A673 (cell line): ENCODE measurements at places on chromosomes 1 and 21. TPM values are rescaled to one million over a fixed set of nuclear protein-coding genes. Genes with fewer than 3 reads are reported as not detected.

GRCh38 chr1:166165661-166166328 is 1.0 kb downstream of the FAM78B start:
- no peak for DNase-seq

DNA sequence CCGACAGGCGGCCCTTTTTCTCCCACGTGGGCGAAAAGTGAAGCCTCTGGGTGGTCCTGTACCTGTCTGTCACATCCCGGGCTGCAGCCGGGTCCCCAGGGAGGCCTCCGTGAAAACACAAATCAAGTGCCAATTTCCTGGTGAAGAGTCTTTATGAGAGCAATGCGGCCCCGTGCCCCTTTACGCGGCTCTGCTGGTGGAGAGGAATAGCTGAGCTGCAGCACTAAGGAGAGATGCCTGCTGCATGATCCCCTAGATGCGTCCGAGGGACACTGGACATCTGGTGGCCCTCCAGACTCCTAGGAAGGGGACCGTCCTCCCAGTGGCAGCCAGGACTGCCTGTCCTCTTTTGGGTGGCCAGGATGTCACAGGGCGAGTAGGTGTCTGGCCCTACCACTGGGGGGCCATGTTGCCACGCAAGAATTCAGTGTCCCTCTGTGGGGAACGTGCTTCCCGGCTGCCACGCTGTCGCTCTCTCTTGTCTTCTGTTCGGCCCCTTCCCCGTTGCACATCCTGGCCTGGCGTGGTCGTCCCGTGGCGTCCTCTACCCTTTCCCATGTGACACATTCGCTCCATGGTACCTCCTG is 38.7 kb downstream of the COL18A1 start:
- no peak for DNase-seq

OR10Z1 gene
- not detected in 2 replicates for total RNA-seq

- DNase-seq = no peak
Measured at GRCh38 chr1:218775501-218776021, 398.1 kb upstream of the LYPLAL1 start.

- no peak for DNase-seq
Measured at GRCh38 chr1:19074902-19075721, 118.6 kb upstream of the IFFO2 start.

DNA sequence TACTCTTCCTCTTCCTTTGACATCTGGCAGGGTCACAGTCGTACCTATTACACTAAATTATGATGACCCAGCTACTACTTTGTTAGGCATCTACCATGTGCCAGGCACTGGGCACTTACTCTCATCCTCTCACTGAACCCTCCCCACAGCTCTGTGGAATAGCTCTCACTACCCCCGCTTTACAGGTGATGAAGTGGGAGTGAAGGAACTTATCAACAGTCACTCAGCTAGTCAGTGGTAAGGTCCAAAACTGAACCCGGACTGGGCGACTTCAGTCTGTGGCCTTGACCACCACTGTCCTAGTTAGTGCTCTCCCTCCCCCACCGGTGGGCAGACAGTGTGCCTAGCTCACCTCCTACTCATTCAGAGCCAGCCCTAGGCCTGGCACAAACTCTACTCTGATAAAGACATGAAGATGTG is 12.3 kb downstream of the ADGRB2 start:
- DNase-seq = no peak

GRCh38 chr1:229819091-229819490 is 193.0 kb downstream of the URB2 start:
- peak; percentile 61 for DNase-seq

RHD gene
- total RNA-seq = not detected in 2 replicates

DNA sequence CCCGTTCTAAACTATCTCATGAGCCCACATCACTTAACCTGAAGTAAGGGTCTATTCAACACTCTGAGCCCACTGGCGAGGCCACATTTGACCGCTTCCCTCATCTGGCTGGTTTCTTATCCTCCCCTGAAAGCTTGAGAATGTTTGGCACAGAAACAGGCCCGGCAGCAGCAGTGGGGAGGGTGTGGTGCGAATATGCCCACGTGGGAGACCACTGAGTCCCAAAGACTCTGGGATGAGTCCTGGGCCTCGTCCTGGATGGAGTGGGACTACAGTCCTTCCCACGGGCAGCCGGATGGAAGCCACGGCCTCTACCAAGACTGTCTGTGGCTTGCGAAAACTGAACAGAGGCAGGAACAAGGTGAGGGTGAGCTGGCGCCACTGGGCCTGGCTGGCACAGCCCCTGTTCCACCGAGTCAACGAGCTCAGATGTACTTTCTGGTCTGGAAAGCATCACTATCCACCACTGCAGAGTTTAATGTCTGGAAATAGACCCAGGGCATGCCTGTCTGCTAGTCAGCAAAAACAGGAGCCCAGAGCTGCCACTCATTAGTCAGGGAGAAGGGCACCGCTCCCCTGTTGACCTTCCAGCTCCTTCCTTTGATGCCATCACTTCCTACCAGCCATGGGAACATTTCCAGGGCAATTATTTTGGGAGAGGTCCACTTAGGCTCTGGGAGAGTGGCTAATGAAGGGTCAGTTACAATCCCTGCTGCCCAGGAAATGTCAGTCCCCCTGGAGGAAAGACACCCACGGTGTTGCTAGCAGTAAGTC is 386.6 kb downstream of the MATN1 start:
- DNase-seq = peak; percentile 52

- no peak for DNase-seq
Measured at GRCh38 chr1:53547231-53547790, 88.1 kb downstream of the DMRTB1 start.

ECM1 gene
- 55.9 and 61.2 TPM in 2 replicates for total RNA-seq

LRRC39 gene
- 0.67 and 0.81 TPM in 2 replicates for total RNA-seq

- DNase-seq = no peak
Measured at GRCh38 chr1:51131185-51131584, 29.2 kb downstream of the C1orf185 start.

- DNase-seq = peak; percentile 61
Measured at GRCh38 chr1:229230140-229230892, 40.6 kb upstream of the RAB4A start.

GRCh38 chr21:38950435-38951094 is 144.8 kb downstream of the ETS2 start:
- no peak for DNase-seq

GRCh38 chr21:28687586-28687985 is 305.1 kb downstream of the LTN1 start:
- DNase-seq = no peak

TNFRSF18 gene
- 0.77 and 1.1 TPM in 2 replicates for total RNA-seq

DNA sequence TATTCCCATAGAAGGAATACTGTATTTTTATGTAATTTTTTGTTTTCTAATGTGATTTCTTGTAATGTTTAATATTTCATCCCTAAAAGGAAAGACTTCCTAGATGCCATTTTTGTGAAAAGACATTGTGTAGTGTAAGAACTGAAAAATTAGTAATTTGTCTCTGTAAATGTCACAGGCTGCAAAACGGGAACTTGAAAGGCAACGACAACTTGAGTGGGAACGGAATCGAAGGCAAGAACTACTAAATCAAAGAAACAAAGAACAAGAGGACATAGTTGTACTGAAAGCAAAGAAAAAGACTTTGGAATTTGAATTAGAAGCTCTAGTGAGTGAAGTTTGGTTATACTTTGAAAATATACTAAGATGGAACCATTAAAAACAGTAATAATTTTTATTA is 132.2 kb downstream of the ITSN1 start:
- DNase-seq = no peak

DNA sequence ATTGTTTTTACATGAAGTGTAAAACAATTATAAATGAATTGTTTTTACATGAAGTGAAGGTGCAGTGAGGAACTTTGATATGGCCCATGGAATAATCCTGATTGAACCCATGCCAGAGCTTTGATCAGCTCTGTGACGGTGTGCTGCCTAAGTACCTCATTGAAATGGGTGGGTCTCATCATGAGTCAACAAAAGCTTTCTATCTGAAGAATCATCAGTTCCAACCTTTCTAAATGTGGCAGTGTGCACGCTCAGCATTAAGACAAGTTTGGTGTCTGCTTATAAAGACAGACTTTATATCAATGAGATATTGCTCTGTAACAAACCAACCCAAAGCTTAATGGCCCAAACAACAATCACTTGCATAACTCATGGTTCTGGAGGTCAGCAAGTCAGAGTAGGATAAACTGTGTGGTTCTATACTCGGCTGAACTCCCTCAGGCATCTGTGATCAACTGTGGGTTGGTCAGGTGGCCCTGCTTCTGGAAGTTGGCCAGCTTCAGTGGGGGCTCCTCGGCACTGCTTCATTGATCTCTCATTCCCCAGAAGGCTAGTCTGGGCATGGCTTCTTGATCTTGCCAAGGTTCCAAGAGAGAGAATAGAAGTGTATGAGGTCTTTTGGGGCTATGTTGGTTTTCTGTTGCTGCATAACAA is 258.0 kb downstream of the LTN1 start:
- no peak for DNase-seq

DNA sequence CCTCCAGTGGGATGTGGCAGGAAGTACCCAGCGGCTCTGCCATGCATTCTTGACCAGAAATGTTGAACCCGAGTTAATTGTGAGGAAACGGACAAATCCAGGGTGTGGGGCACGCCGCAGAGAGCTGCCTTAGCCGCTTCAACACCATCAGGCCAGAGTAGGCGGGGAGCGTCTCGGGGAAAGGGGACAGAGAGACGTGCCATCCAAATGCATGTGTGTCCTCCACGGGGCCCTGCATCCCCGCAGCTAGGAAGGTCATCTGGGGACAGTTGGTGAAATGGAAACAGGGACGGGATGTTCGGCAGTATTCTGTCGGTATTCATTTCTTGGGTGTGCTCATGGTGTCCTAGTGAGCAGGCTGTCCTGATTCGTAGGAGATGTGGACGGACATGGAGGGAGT is 59.1 kb upstream of the TRAPPC10 start:
- no peak for DNase-seq

DNA sequence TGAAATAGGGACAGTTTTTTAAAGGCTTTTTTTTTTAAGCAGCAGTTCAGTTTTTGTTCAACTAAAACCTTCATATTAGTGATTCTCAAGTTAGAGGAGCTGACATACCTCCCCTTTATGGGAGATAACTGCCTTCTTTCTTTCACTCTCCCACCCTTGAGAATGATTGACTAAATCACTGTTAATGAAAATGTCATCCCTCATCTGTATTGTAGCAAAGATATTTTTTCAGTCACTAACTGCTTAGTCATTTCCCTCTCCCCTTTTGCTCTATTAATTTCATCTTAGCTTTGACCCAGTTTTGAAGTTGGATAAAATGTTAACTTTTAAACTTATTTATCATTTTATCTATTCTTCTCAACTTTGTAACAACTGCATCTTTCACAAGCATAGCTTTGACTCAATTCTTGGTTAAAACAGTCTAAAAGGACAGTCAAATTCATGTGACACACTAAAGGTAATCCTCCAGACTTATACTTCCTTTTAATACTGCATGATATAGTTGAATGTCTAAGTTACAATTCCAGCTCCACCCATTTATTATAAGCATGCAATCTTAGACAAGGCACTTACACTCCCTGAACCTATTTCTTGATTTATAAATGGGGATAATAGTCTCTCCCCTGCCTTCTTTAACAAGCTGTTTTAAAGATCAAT is 17.1 kb downstream of the CAPZA1 start:
- no peak for DNase-seq

C1QA gene
- total RNA-seq = not detected in 2 replicates

GRCh38 chr1:29271724-29272123 is 35.4 kb downstream of the PTPRU start:
- DNase-seq = peak; percentile 61

GRCh38 chr1:38829368-38829767 is 30.2 kb downstream of the RRAGC start:
- no peak for DNase-seq

DNA sequence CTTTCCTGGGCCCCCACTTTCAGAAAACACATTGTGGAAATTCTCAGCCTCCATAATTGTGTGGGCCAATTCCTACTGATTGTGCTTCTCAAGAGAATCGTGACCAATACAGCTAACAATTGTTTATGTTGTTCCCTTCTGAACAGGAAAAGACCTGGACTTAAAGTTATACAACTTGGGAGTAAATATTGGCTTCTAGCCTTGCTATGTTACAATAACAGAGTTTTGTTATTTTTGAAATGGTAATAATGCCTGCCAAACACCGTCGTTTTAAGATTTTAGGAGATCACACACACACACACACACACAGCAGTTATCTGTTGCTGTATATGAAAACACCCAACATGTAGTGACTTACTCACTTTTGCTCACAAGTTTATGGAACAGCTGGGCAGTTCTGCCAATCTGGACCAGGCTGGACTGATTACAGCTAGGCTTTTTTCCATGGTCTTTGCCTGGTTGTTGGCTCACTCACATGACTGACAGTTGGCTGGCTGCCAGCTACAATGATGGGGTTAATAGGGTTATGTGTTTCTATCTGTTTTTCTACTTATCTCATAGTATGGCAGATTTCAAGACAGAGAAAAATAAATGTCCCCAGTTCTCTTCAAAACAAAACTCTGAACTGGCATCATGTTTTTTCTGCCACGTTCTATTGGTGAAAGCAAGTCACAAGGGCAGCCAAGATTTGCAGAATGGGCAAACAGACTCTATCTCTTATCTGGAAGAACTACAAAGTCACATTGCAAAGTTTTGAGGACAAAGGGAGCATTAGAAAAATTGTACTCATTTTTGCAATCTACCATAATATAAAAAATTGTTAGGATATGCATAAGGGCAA is 447.5 kb downstream of the NEGR1 start:
- DNase-seq = peak; percentile 14

AKNAD1 gene
- total RNA-seq = 0.54 TPM in 1 of 2 replicates, not detected in the other

OPN3 gene
- total RNA-seq = 12.6 and 14.2 TPM in 2 replicates

DNA sequence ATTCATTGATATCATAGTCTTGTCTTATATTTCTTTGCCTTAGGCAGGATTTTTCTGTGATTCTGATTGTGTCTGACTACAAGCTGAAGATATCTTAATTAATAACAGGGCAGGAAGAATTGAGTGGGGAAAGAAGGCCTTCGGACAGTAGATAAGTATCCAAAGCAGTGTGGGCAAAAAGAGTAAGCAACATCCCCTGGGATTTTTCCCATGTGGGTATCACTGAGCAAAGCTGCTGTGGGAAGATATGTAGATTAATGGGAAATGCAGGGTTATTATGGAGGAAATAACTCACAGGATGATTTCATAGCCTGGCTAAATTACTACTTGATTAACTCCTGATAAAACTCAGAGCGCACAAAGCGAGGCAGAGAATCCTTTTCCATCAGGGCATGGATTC is 55.7 kb downstream of the RGS5 start:
- peak; percentile 55 for DNase-seq

GRCh38 chr1:64721135-64721534 is 23.7 kb upstream of the RAVER2 start:
- no peak for DNase-seq
